Stimulated activated CD8-positive, alpha-beta memory T cell treated with anti-CD3 and anti-CD28 coated beads, Interleukin-4, amount 100 ng/mL, for 1 hour (primary cell): ENCODE measurements at places on chromosomes 7 and 10.

DNA sequence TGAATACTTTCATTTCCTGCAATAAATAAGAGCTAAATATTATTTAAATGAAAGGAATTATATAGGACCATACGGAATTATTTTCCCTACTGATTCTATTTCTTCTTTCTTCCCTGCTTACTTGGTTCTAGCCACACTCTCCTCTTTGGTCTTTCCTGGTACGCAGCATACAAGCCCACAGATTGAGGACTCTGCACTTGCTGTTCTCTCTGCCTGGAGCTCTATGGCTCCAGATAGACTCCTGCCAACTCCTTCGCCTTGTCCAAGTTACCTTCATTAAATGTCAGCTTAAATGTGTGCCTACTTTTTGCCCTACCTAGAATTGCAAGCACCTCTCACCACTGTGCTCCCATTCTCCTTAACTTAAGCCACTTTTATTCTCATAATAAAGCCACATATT, 203.4 kb downstream of the MDFIC start:
- DNase-seq: no peak

DNA sequence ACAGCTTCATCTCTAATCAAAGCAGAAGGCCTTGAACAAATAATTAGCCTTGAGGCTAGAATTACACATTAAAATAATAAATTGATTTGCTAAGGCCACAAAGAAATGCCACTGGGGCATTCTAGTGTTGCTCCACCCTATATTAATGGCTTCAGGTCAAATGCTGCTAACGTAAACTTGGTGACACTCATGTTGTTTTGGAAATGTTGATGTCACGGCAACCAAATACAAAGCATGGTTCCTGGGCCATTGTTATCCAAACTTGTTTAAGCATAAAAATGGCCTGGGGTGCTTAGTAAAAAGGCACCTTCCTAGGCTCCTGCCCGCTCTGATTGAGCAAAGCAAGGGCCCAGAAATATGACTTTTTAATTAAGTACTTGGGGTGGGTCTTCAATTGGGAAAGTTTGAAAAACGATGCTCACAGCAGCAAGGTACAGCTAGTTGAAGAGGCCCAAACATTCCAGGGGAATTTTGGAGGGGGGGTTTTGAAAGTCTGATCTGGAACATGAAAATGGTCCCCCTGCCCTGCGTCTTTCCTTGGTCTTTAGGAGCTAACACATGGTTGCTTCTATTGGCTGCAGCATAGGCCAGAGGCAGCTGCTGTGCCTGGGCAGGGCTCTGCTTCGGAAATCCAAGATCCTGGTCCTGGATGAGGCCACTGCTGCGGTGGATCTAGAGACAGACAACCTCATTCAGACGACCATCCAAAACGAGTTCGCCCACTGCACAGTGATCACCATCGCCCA, 67.8 kb downstream of the ABCC2 start:
- DNase-seq: no peak

GRCh38 chr10:94133239-94133638, 139.5 kb downstream of the PLCE1 start:
- DNase-seq: no peak

DNA sequence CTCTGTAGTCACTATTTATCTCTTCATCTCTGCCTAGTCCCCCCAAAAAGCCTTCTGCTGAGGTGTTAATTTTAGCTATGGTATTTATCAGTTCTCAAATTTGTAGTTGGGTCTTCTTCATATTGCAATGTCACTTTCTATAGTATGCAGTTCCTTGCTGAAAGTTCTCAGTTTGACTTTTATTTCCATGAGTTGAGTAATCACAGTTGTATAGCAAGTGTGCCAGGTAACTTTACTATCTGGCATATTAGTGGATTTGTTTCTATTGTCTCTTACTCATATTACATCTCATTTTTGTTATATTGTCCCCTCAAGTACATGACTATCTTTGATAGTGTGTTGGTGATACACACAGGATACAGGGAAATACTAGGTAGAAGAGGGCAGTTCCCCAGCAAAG, 152.8 kb downstream of the CUBN start:
- no peak for DNase-seq

GRCh38 chr10:97333351-97333600, 1.3 kb downstream of the FRAT2 start:
- DNase-seq: no peak

DNA sequence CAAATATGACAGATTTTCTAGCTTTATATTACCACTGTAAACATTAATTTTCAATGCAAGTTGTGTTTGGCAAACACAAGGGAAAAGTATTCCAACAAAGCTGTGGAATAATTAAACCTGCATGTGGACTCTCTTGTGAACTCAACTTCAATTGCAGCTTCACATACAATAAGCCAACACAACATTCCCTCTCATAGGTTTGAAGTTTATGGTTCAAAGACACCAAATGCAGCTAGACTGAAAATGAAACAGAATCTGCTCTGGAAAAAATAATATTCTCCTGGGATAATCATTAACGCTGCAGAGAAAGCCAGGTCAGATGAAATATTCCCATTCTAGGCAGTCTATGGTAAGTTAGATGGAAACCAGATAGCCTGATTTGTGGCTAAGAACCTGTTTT, 105.8 kb upstream of the VIPR2 start:
- no peak for DNase-seq

GRCh38 chr10:100728928-100729861, 16.2 kb upstream of the PAX2 start:
- no peak for DNase-seq

GRCh38 chr7:104272767-104273384, 55.5 kb upstream of the LHFPL3 start:
- no peak for DNase-seq

DNA sequence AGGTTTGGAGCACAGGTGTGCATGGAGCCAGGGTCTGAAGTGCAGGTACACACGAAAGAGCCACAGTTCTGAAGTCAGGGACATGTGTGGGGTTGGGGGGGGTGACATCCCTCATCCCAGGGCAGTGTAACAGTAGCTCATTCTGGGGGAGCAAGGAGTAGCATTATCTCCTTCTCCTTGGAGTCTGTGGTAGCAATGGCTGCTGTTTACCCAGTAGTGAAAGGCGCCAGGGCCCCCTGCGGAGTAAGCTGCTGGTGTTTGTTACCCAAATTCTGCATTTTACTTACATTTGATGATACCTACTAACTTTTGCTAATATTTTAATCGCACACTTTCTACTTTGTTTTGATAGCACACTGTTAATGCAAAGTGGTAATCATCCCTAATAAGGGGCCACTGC, 665.5 kb downstream of the GATA3 start:
- no peak for DNase-seq

DNA sequence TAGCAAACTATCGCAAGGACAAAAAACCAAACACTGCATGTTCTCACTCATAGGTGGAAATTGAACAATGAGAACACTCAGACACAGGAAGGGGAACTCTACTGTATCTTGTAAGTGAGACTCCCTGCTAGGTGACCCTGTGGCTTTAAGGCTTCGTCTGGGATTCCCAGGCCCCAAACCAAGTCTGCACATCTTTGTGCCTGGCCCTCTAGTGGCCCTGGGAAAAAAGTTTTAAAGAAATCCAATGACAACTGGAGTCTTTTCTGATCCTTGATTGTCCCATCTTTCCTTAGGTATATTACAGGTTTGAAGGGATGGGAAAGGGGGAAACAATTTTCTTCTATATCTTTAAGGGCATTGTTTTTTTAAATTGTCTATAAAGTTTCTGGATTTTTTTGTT, 10.6 kb upstream of the LIPM start:
- DNase-seq: no peak

DNA sequence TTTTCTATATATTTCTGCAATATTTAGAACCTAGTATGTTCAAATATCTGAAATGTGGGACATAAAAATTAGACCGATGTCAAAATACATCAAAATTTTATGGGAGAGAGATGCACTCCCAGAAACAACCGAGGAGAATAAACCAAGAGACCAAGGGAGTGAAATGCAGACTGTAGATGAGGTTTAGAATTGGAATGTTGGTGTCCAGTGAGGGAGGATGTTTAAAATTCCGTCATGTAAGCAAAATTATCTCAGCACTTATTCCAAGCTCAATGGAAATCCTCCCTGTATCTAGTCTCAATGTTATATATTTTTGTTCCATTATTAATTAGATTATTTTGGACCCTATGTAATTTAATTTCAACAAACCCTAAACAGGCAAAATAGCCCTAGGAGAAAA, 61.9 kb upstream of the MAGI2 start:
- DNase-seq: no peak
